ENCODE measurements at places on chromosomes 13 and 19. TPM values are rescaled to one million over a fixed set of nuclear protein-coding genes. Genes with fewer than 3 reads are reported as not detected.

- DNase-seq, result no peak
These were observed 6.1 kb downstream of the CRB3 start for GRCh38 chr19:6470173-6470572.

ICAM5 gene
- 0.20 TPM for polyA plus RNA-seq

POU2F2 gene
- 3.1 TPM for polyA plus RNA-seq

DNA sequence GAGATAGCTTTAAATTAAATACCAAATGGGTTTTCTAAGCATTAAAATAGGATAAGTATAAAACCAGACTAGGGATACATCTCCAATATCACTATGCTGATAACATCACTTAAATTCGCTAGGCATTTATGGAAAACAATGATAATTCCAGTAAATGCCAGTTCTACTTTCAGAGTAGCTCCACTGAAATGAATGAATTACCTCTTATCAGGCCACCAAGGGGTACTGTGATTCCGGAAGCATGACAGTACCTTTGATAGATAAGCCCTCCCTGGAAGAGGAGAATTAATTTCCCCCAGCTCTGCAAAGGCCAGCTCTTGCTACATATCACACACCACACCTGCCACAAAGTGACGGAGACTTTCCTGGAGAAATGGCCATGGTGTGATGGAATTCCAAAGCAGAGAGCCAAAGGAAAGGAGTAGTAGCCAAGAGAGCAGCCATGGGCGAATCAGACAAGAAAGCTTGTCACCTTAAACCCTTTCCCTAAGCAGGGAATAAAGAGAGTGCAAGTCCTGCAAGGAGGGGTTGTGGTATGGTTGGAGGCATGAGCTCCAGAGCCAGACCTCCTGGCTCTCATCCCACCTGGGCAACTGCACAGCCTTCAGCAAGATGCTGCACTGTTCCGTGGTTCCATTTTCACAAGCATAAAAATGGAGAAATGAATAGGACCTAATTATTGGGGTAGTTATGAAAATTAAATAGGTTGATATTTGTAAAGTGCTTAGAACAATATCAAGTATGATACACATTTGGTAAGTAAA, 423.1 kb downstream of the FGF14 start:
- no peak for DNase-seq

DNA sequence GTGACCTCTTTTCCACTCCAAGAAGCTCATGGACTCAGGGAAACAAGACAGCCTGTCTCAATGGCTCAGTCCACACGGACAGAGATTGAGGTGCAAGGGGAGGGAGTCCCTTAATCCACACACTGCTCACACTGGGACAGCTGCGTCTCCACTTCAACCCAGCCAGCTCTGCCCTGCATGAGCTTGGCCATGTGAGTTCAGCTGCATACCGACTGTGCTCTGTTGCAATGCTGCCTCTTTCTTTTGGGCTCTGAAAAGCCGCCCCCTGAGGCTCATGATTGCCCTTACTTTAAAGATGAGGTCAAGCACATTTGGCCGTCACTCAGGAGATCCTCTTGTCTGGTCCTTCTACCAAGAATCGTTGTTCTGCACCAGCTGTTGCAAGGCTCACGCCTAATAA, 64.8 kb upstream of the KCTD15 start:
- no peak for DNase-seq

Data from CD4-positive, alpha-beta memory T cell (primary cell).